ENCODE measurements at places on chromosomes 2 and 18.

DNA sequence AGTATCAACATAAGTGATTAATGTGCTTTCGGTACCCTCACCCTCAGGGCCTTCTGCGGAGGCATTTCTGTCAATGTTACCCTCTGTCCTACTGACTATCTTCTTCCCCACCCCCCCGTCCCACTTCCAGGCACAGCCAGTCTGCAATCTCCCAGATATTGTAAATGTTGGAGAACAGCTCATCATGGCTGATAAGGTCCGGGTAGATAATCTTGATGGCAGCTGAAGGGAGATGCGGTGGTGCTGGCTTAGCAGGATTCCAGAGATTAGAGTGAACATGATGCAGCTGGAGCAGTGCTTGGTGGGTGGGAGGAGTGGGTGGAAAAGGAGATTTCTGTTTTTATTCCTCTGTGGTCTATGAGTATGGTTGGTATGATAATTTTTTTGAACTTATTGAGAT is 15.5 kb downstream of the GTF2A1L start:
- no peak for DNase-seq

- no peak for DNase-seq
Observed at GRCh38 chr2:178804791-178805190, 2.4 kb downstream of the TTN start.

DNA sequence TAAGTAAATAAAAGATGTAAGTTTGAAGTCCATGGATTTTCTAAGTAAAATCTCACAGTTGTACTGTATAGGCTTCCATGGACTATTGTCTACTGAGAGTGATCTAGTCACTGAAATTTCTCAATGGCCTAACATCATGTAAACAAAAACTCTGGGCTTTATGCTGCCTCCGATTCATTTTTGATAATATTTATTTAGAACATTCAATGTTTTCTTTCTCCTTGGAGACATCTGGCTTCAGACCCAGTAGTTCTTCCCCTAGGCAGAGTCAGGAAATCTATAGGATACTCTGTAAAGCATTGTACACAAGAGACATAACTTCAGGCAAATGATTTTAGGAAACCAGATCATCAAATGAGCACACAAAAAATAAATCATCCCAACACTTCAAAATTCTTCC is 1208.6 kb upstream of the ZEB2 start:
- no peak for DNase-seq

DNA sequence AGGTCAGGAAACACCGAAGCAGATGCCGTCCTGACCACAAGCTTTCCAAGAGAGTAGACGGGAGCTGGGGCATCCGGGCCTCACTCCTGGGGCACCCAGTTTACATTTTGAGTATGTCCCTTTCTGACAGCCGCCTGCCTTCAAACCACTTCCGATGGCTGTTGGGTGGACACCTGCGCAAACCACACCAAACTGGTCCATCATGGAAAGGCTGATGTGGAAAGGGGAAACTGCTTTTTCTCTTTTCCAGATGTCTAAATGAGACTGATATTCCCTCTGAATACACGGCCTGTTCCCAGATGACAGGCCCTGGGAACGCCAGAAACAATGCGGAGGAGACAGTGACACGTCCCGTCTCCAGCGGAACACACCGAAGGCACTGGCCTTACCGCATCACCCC is 290.0 kb upstream of the SALL3 start:
- no peak for DNase-seq

DNA sequence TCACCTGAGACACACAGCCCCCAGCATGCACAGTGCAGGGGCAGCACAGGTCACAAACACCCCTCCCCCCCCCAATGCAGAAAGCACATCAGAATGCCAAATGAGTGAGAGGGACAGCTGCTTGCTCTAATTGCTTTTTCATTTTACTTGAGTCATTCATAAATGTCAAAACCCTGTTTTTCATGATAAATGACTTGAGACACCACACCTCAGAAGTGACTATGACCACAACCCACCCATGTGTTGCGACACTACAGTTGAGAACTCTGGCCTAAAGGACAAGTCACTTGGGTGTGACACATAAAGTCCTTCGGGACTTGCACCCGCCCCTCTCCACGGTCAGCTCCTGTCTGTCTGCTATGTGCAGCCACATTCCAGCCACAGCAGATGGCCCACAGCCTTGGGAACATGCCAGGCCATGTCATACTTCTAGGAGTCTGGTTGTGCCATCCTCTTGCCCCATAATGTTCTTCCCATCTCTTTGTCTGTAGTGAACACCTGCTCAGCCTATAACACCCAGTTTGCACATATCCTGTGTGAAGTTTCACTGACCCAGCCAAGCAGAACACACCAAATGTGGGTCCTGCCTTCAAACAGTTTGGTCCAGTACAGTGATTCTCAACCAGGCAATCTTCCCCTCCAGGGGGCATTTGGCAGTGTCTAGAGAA is 30.2 kb upstream of the RIOK3 start:
- no peak for DNase-seq

DNA sequence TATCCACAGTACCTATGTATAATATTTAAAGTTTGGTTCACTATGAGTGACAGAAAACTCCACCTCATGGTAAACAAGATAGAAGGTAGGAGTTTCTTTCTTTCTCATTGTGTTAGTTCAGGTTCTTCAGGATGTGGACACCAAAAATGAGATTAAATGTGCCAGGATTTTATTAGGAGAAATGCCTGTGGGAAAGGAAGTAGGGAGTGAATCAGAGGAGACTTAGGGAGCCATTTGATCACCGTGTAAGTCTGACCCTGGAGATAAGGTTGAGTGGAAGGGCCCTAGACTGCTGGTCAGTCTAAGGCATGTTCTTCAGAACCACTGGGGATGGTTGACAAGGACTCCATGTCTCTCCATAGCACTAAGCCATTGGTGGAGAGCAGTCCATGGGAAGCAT is 8.1 kb downstream of the AOX1 start:
- DNase-seq = no peak

GRCh38 chr2:163210430-163210918 is 371.9 kb upstream of the KCNH7 start:
- DNase-seq = no peak

- peak; percentile 35 for DNase-seq
Observed at GRCh38 chr2:8682719-8683667, 1.1 kb downstream of the ID2 start.

DNA sequence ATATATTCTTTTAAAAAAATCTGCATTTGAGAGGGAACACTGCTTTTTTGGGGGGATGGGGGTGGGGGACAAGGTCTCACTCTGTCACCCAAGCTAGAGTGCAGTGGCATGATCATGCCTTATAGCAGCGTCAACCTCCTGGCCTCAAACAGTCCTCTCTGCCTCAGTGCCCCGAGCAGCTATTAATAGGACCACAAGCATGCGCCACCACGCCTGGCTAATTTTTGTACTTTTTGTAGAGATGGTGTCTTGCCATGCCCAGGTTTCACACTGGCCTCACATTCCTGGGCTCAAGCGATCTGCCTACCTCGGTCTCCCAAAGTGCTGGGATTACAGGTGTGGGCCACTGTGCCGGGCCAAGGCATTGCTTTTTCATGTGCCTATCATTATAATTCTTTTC is 154.2 kb downstream of the ATAD2B start:
- DNase-seq = no peak

DNA sequence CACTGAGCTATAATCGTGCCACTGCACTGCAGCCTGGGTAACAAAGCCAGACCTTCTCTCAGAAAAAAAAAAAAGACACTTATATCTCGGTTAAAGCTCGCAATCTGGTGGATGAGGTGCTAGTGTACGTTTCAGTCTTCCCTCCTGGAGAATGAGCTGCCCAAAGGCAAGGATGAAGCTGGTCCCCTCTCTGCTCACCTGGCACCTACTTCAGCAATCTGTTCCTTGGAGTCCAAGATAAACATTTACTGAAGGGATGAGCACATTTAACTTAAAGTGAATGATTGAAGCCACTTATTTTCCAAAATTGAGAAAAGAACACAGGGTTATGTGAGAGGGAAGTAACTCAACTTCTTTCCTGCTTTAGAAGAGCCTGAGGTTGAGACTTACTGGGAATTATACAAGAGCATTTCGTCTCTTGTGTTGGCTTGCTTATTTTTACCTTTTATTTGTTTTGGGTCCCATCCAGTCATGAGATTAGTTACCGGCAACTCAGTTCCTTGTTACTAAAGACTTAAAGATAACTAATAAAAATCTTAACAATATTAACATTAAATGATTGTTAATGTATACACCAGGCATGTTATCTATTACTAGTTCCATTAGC is 33.6 kb upstream of the COLEC12 start:
- no peak for DNase-seq

All from cerebellum (tissue), 4 donors.